Stimulated activated CD4-positive, alpha-beta T cell treated with anti-CD3 and anti-CD28 coated beads, Interleukin-4, amount 100 ng/mL, for 24 hours (primary cell): ENCODE measurements at places on chromosomes 3 and 15.

DNA sequence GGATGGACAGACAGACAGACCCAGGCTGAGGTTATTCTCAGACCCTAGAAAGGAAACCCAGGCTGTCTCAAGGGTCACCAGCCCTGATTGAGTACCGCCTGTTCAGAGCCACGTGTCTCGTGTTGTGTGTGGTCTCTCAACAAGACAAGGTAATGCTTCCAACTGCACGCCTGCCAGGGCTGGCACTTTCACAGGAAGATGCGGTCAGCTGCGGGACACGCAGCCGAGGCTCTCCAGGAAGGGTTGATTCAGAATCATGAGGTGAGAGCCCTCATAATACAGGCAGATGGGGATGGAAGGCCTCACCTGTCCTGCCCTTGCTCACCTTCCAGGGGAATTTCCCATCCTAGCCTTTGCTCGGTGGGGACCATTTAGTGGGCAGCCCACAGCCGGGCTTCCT, 81.4 kb downstream of the TOP2B start:
- DNase-seq: no peak

DNA sequence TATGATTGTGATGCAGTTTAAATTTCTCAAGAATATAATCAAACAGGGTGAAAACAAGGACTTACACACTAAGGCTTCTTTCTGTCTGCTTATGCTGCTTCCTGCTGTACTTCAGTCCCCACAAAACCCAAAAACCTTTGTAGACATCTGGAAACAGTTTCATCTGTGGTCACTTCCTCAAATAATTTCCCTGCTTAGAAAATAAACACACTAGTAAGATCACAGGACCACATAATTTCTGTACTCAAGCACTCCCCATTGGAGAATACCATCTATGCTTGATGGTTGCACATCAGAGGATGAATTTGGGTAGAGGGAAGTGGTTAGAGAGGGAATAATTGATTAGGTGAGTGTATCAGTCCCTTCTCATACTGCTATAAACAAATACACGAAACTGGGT, 266.2 kb downstream of the LSAMP start:
- DNase-seq: no peak

- no peak for DNase-seq
Measured at GRCh38 chr3:30518181-30518864, 88.1 kb upstream of the TGFBR2 start.

- DNase-seq: no peak
Measured at GRCh38 chr3:190155752-190156151, 35.1 kb upstream of the P3H2 start.

- DNase-seq: no peak
Measured at GRCh38 chr15:57992761-57993355, 72.7 kb downstream of the ALDH1A2 start.

GRCh38 chr3:8525893-8526292, 24.3 kb downstream of the LMCD1 start:
- DNase-seq: no peak

GRCh38 chr15:91886878-91887277, 33.4 kb downstream of the SLCO3A1 start:
- no peak for DNase-seq

DNA sequence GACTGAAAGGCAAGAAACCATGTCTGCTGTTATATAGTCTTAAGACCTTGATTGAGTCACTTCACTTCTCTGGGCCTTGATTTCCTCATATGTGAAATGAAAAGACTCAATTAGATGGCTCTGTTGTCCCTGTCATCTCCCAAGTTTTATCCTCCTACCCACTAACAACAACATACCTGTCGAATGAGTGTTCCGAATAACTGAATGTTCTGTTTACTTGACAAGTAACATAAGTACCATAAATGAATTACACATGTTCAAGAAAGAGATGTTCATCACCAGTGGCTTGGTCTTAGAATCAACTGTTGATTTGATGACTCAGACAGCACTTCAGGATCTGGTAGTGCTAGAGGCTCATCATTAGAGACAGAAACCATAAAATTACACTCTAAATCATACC, 311.7 kb downstream of the VPS13C start:
- DNase-seq: no peak

GRCh38 chr3:5494905-5495519, 307.5 kb downstream of the EDEM1 start:
- no peak for DNase-seq

GRCh38 chr15:88331291-88331690, 74.8 kb upstream of the NTRK3 start:
- peak; percentile 29 for DNase-seq

GRCh38 chr15:88655103-88655553, 16.3 kb downstream of the ISG20 start:
- DNase-seq: no peak

DNA sequence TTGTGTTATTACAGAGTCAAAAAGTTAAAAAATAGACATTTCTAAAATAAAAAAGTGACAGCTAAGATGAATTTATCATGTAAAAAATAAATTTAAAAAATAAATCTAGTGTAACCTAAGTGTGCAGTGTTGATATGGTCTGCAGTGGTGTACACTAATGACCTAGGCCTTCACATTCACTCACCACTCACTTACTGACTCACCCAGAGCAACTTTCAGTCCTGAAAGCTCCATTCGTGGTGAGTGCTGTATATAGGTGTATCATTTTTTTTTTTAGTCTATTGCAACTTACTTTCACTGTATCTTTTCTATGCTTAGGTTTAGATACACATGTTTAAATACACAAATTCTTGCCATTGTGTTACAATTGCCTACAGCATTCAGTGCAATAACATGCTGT, 459.4 kb upstream of the ROBO1 start:
- DNase-seq: no peak

DNA sequence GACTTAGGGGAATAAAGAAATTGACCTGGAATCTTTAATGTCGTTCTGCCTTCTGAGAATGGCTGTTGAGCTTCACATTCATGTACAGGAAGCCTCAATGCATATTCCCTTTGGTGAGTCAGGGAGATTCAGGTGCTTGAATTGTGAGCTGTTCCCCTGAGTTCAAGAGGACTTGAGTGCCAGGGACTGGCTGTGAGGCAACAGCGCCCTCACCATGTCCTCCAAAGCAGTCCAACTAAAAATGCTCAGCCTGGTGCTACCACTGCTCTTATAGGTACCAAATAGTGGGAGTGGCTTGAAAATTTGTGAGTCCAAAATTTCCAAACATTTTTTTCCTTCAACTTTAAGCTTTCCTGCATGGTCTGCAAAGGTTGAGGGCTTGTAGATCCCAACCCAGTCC, 54.1 kb downstream of the LEO1 start:
- DNase-seq: no peak

DNA sequence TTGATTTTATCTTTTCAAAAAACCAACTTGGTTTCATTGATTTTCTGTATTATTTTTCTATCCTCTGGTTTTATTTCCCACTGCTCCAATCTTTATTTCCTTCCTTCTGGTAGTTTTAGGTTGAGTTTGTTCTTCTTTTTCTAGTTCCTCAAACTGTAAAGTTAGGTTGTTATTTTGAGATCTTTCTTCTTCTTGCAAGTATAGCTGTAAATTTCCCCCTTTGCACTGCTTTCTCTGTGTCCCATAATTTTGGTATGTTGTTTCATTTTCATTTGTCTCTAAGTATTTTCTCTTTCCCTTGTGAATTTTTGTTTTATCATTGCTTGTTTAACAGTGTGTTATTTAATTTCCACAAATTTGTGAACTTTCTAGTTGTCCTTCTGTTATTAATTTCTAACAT, 120.0 kb downstream of the PLD1 start:
- no peak for DNase-seq

GRCh38 chr3:73719413-73719851, 94.7 kb upstream of the PDZRN3 start:
- no peak for DNase-seq

GRCh38 chr3:146200461-146201220, 39.7 kb upstream of the PLOD2 start:
- no peak for DNase-seq

DNA sequence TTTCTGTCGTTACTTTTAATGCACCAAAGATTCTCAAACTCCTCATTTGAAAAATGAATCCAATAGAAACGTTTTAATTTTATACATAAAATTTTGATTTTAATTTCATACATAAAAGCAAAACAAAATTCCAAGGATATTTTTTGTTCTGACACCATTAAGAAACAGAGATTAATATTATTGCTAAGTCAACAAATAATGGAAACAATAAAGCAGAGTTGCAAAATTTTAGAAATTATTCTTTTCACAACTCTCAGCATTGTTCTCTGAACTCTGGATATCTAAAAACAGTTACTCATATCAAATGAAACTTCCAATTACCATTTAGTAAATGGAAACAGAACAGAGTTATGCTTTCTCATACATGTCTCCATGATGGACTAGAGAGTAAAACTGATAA, 260.2 kb downstream of the EPHA6 start:
- no peak for DNase-seq

- DNase-seq: no peak
Measured at GRCh38 chr3:189839576-189839975, 208.4 kb downstream of the TP63 start.
